Pons (tissue), 1 donor: ENCODE measurements at places on chromosomes 5 and 9.

DNA sequence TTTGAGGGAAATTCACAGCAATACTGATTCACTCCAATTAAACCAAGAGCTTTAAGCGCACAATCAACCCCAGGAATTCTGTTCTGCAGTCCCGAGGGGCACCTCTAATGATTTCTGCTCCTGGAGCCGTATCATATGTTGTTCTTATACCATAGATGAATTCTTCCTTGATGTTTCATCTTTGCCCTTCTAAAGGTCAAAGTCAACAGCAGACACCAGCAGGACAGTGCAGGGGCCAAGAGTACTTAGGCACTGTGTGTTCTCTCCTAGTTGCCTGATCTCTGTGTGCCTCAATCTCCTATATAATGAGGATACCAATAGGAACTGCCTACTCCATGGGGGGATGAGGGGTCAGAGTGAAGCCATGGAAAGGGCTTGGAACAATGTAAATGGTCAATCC is 16.5 kb downstream of the EPB41L4B start:
- no peak for DNase-seq

DNA sequence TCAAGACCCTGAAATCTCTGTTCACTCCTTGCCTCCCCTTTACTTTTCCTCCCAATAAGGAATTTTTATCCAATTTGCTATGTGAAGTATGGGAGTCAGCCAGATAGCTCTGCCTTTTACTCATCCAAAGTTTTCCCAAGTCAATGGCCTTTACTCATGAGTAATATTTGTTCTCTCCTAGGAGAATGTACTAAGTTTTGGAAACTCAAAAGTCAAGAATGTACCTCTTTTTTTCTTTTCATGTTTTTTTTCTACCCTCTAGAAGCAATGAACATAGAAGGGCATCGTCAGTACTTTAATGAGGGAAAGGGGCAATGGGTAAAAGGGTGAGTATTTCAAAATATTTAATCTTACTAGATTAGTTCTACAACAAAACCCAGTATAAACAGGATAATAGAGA is 140.2 kb upstream of the SGCD start:
- DNase-seq = no peak

GRCh38 chr9:20373263-20373662 is 249.0 kb downstream of the MLLT3 start:
- DNase-seq = no peak

- DNase-seq = no peak
These were observed 4.2 kb downstream of the PRKACG start for GRCh38 chr9:69009708-69010107.

- no peak for DNase-seq
These were observed 1118.6 kb upstream of the CDH9 start for GRCh38 chr5:28156981-28157380.

GRCh38 chr5:111813537-111813936 is 56.5 kb upstream of the NREP start:
- DNase-seq = no peak

DNA sequence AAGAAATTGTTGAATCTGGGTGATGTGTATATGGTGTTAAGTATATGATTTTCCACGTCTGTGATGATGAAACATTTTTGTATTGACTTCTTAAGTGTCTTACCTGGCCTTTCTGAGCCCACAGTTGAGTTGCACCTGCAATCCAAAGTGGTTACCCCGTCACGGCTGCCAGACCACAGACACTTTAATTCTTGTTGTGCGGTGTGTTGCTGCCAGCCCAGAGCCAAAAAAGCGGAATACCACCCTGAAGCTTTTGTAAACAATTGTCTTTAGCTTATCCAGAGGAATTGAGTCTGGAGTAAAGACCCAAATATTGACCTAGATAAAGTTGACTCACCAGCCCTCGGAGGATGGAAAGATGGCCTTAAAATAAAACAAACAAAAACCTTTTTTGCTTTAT is 35.1 kb downstream of the MTAP start:
- no peak for DNase-seq

- no peak for DNase-seq
These were observed 42.3 kb upstream of the MUSK start for GRCh38 chr9:110626101-110626829.
